Non-pigmented ciliary epithelial cell (primary cell): ENCODE measurements at places on chromosomes 6 and 20.

GRCh38 chr6:155004017-155004416 is 8.9 kb downstream of the TIAM2 start:
- no peak for DNase-seq

- no peak for DNase-seq
Measured at GRCh38 chr6:52138284-52138683, 47.9 kb upstream of the IL17A start.

- no peak for DNase-seq
Measured at GRCh38 chr6:56725254-56725653, 82.6 kb upstream of the DST start.

GRCh38 chr20:37630166-37630565 is 63.7 kb upstream of the CTNNBL1 start:
- DNase-seq: no peak

DNA sequence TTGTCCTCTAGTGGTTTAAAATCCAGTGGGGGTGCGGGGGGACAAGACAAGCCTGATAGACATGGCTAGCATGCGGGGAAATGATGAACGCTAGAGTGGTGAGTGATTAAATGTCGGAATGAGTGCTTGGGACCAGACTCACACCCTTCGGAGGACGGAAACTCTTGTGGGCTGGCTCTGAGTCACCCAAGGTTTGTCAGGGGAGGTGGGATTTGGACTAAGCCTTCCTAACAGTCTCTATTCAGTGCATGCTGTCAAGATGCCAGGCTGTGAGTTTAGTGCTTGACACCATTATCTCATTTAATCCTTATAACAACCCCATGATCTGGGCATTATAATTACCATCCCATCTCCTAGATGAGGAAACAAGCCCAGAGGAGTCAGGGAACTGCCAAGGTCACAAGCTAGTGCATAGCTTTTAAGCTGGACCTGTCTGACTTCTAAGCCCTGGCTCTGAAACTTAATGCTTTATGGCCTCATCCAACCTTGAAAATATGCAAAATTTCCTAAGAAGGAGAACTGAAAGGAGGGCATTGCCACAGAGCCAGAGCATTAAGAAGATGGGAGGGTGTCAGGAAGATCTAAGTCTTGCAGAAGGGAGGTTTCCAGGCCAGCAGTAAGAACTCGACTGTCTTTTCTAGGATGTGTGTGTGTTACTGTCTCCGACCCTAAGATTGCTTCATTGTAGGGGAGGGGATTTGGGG is 168.7 kb upstream of the LRFN2 start:
- no peak for DNase-seq

GRCh38 chr20:59561228-59561605 is 43.1 kb upstream of the PHACTR3 start:
- no peak for DNase-seq

GRCh38 chr6:100432136-100432535 is 32.6 kb downstream of the SIM1 start:
- no peak for DNase-seq
